ENCODE measurements at places on chromosomes 7 and 10. TPM values are rescaled to one million over a fixed set of nuclear protein-coding genes. Genes with fewer than 3 reads are reported as not detected.

The DTX2 gene
- total RNA-seq, result 37.4 TPM

GRCh38 chr10:129941199-129942018 lies 22.7 kb downstream of the EBF3 start:
- DNase-seq, result no peak

DNA sequence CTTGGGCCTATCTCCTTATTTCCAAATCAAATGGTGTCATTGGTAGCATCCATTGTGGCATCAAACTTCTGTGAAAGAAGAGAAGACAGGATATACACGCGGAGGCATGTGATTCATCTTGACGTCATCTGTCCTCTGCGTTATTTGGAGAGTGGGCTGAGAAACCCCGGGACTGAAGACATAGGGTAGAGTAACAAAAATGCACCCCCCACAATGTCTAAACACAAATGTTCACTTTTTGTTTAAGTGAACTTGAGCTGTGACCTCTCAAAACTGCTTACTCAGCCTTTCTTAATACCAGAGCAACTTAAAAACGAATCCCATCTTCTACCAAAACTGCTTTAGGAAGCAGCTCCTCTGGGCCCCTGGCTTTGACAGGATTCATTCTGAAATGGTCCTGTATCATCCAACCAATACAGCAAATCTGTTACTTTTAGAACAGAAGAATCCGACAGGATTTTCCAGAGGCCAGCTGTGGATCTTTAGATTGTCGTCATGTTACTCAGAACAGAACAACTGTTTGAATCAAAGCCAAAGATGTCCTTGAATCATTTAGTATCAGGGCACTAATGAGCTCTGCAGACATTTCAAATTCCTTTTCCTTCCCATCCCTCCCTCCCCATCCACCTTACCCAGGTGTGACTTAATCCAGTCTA lies 438.1 kb downstream of the SUGCT start:
- no peak for DNase-seq

- DNase-seq, result no peak
Observed at GRCh38 chr10:47458466-47459154, 25.3 kb downstream of the ANXA8 start.

- DNase-seq, result no peak
Observed at GRCh38 chr10:1413256-1413655, 324.1 kb downstream of the ADARB2 start.

DNA sequence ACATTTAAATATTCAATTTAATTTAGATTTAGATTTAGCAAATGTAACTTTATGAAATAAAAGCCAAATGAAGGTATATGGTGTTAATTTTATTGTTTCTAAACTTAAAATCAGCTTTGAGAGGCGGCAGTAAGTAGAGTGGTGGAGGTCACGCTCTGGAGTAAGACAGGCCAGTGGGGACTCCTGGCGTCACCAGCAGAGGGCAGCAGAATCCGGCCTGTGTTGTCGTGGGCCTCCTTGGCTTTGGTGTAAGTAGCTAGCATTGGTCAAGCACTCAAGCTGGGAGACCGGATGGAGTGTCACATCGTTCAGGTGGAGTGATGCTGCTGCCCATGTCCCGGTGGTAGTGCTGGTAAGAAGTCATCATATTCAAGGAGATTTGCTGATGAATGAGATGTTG lies 98.7 kb upstream of the DNAJB6 start:
- DNase-seq, result no peak

The SERPINE1 gene
- total RNA-seq, result 12.8 TPM

DNA sequence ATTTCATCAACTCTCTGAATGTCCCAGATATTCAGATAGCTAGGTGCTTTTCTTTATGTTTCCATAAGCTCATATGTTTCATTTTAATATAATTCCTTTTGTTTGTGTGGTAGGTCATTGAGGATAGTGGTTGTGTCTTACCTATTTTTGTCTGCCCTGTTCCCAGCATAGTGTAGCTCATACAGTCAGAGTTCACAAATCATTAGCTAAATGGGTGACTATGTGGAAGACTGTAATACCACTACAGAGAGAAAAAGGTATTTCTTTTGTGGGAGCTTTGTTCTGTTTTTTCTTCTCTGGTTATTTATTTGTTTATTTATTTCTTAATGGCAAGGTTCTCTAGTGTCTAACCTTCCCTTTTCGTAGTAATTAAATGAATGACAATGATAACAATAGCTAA lies 39.8 kb downstream of the EXOC4 start:
- DNase-seq, result no peak

DNA sequence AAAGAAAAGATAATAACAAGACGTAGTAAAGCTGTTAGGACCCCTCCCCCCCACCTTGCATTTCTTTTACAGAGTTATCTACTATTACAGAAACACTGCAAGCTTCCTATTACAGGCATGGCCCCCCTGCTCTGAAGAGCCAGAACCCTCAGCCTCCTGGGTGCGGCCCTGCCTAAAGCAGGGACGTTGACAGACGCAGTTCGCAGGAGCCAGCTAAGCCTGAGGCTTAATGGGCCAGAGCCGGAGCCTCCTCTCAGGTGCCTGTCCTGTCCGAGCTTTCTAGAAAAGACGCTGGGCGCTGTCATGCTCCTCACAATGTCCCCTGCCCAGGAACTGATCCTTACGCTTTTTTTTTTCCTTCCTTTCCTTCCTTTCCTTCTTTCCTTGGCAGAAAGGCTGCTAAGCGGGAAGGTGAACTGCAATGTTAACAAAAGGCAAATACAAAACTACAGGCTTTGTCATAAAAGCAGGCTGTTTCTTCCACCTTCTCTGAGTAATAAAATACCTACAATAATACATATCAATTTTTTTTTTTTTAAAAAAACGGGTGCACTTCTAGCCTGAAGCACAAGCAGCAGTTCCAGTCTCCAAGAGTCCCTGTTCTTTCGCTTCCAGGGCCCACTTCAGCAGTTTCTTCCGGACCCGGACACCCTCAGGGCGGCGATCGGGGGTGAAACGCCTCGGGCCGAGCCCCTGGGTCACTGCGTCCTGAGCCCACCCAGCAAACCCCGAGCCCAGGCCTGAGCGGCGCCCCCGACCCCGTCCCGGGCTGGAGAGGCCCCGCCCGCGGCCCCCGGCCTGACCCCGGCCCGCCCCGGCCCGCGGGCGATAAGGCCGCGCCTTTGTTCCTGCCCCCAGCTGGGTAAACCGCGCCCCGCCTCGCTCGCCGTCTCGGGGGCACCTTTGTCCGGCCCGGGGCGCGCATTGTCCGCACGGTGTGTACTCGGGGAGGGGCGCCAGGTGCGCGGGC lies 11.2 kb downstream of the MNX1 start:
- no peak for DNase-seq

DNA sequence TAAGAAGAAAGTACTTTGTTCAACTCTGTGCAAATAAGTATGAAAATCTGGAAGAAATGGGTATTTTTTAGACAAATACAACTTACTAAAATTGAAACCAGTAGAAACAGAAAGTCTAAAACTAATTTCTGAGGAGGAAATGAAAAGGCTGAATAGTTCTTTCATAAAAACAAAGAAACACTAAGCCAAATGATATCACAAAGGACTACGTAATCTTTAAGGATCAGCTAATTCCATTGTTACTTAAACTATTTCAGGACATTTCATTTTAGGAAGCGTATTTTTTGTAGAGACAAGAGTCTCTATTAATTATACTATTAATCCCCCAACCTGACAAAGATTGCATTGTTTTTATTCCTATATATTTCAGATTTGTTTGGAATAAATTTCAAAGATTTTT lies 11.2 kb upstream of the CCSER2 start:
- DNase-seq, result no peak

The PPP1R9A gene
- total RNA-seq, result 13.5 TPM

GRCh38 chr7:90693939-90694338 lies 97.8 kb downstream of the CDK14 start:
- DNase-seq, result no peak

The ZNF37A gene
- 18.5 TPM for total RNA-seq

DNA sequence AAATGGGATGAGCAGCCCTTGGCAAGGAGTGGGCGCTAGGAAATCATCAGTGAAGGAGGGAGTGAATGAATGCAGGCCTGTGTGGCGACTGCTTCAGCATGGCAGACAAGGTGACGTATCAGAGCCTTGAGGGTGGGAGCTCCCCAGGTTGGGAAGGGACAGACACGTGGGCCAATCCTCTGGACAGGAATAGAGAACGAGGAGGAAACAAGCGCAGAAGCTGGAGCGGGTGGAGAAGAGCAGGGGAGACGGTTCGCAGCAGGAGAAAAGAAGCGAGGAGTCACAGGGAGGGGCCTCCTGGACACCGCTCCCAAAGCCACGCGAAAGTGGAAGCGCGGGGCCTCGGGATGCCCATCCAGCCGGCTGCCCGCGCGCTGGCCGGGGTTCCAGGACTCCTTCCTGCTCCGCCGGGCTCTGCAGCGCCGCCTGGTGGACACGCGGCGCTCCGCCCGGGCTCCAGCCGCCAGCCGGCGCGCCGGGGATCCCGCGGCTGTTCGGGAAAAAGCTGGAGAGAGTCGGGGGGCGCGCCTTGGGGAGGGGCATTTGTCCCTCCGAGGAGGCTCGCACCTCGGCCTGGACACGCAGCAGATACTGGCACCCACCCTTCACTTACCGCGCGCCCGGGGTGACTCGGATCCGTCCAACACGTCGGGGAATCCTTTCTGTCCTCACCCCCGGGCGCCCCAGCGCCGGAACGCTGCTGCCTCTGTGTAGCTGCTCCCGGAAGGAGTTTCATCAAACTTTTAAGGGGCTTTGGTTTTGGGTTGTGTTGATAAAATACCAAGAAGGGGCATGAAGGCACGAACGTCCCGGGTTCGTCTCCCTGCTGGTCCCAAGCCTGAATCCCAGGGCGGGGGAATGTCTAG lies 6.3 kb downstream of the ZNF503 start:
- no peak for DNase-seq

The CRYGN gene
- not detected for total RNA-seq

GRCh38 chr7:88758381-88759229 lies 895 bp upstream of the ZNF804B start:
- no peak for DNase-seq

- DNase-seq, result no peak
Observed at GRCh38 chr7:12898004-12898403, 210.6 kb downstream of the ARL4A start.

DNA sequence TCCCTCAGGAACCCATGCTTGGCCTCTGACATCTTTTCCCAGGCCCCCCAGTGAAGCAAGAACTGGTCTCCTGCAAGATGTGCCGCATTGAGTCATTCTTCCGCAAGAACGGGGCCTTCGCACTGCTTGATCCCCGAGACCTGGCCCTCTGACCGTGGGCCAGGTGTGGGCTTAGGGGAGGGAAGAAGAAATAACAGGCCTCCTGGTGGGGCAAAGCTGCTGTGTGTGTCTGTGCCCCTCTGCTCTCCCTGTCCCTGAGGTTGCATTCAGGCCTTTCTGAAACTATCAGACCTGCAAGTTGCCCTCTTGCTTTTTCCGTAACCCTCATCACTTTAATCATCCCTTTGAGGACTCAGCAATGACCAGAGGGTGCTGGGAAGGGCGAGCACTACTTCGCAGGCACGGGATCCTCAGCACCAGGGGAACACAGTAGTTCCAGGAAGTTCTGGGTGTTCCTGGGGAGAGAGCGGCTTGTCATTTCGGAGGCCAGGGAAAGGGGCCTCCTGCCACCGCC lies 6.0 kb downstream of the ATP6V1F start:
- DNase-seq, result no peak

- no peak for DNase-seq
Observed at GRCh38 chr7:139674752-139675126, 103.1 kb downstream of the HIPK2 start.

- DNase-seq, result no peak
Observed at GRCh38 chr7:128370491-128370890, 9.0 kb upstream of the PRRT4 start.

GRCh38 chr10:119811122-119811521 lies 61.5 kb downstream of the MCMBP start:
- DNase-seq, result no peak

DNA sequence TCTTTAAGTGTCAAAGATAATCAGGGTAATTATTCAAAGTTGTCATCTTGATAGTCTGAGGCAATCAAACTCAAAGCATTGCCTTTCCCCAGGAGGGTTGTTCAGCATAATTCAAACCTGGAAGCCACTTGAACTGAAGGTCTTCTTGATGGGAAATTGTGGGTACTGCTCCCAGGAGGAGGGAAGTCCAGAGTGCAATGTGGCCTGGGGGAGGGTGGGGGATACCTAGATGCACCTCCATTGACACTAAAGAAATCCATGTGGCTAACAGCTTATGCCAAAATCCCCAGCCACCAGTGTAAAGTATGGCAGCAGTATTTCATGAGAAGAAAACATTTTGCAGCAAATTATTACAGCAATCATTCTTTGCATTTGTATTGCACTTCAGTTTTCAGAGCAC lies 114.9 kb downstream of the STRA8 start:
- no peak for DNase-seq

The SFTPD gene
- 0.66 TPM for total RNA-seq

DNA sequence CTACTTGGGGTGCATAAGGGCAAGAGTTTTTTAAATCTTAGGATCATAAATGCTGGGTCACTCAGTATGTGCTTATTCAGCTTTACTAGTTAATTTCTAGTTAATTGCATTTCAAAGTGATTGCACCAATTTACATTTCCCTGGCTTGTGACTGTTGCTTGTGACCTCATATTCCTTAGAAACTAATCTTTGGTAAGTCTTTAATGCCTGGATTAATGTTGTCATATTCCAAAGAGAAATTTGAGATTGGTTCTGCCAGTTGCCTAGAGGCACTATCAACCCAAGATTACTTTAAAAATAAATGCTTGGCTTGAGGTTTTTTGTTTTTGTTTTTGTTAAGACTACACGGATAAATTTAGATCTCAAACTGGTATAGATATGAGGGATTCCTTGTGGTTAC lies 103.1 kb downstream of the ANK3 start:
- no peak for DNase-seq

The ASZ1 gene
- total RNA-seq, result not detected

The EN2 gene
- 0.32 TPM for total RNA-seq

DNA sequence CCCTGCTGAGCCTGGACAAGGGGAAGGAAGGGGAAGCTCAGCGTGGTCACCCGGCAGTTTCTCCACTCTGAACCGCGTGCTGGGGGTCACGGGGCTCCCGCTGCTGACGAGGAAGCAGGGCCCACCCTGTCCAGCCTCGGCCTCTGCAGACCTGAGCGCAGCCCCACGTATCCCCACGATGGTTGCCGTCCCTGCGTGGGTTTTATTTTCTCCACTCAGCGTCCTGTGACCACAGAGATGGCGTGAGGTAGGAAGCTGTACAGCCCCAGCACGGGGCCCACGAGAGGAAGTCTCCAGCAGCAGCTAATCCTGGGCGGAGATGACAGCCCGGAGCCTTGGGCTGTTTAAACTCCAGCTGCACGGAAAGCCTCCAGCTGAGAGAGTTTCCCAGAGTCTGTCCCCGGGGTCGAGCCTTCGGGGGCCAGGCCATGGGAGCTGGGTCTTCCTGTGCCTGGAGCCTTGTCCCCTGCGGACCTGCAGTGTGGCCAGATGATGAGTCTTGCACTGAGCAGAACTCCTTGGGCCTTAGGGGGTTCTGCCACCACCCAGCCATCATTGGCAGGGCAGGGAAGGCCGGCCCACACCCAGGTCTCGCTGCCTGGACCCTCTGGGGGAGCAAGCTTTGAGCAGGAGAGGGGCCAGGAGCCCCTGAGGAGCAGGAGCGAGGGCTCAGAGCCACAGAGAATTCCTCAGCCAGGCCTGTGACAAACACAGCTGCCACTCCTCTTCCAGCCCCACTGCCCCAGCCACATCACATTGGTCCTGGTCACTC lies 72.8 kb upstream of the FAM20C start:
- no peak for DNase-seq

- no peak for DNase-seq
Observed at GRCh38 chr10:125625586-125625985, 57.4 kb downstream of the TEX36 start.

- DNase-seq, result no peak
Observed at GRCh38 chr10:49768329-49768728, 6.2 kb upstream of the OGDHL start.

GRCh38 chr10:78178940-78179339 lies 145.3 kb downstream of the RPS24 start:
- no peak for DNase-seq
